Activated T-cell treated with anti-CD3 and anti-CD28 coated beads for 24 hours (primary cell): ENCODE measurements at places on chromosomes 4 and X.

DNA sequence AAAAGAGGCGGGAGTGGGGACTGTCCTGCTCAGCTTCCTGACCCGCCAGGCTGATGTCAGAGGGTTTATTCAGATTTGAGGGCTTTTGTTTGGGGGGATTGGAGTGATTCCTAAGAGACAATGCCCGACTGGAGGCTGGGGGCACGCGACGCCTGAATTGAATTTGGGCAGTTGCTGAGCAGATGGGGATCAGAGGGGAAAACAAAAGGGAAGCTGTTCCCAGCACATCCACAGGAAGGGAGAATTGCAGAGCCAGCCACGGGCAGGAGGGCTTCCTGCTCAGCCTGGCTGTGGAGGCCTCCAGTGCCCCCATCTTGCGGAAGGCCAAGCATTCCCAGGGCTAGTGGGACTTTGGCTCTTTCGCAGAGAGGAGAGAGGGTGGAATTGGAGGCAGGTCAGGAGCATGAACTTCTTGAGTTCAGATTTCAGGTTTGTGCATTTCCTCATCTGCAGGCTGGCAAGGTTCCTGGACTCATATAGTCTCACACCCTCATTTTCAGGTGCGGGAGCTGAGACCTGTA is 162.8 kb downstream of the NHS start:
- no peak for DNase-seq

- no peak for DNase-seq
Measured at GRCh38 chrX:26954029-26954428, 509.1 kb downstream of the PPP4R3C start.

- no peak for DNase-seq
Measured at GRCh38 chrX:129145385-129145784, 377.9 kb downstream of the SMARCA1 start.

DNA sequence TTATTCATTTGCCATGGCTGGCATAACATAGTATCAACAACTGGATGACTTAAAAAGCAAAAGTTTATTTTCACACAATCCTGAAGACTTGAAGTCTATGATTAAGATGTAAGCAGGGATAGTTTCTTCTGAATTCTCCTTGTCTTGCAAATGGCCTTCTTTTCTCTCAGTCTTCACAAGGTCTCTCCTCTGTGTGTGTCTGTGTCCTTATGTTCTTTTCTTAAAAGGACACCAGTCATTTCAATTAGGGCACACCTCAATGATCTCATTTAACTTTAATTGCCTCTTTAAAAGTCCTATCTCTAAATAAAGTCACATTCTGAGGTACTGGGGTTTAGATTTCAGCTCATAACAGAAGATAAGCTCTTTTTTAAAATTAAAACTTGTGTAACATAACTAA is 399.7 kb downstream of the PABPC4L start:
- no peak for DNase-seq

- no peak for DNase-seq
Measured at GRCh38 chrX:143648705-143649104, 12.8 kb upstream of the SLITRK4 start.

DNA sequence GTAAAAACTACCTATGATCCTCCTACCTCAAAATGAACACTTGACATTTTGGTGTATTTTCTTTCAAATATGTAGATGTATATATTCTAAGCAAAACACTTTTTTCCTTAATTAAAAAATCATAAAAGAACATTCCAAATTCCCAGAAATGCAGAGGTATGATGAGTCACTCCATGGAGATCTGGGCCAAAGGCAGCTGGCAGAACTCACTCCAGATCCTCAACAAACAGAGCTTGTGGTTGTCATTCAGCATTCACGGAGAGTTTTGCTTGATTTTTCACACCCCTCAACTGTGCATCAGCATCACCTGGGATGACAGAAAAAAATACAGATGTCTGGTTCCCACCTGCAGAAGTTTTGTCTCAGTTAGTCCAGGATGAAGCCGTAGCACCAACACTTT is 144.6 kb downstream of the KIT start:
- DNase-seq: no peak

GRCh38 chrX:125673758-125674157 is 354.1 kb downstream of the TEX13C start:
- DNase-seq: no peak

DNA sequence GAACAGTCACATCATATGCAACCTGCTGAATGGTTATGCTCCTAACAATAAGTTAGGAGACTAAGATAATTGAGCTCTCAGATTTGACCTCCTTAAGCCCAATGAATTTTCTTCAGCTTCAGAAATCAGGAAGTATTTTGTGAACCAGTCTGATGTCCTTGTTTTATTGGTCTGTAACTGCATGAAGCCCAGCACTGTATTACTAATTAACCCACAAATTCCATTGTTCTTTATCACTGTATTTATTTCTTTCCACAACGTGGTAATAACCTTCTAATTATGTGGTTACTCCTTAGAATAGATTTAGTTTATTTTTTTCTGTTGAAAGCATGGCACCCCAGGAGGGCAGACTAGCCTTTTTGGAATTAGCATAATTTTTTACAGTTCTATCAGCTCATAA is 3.9 kb upstream of the MFAP3L start:
- DNase-seq: no peak

- DNase-seq: no peak
Measured at GRCh38 chrX:120224388-120224787, 26.2 kb upstream of the ZBTB33 start.

DNA sequence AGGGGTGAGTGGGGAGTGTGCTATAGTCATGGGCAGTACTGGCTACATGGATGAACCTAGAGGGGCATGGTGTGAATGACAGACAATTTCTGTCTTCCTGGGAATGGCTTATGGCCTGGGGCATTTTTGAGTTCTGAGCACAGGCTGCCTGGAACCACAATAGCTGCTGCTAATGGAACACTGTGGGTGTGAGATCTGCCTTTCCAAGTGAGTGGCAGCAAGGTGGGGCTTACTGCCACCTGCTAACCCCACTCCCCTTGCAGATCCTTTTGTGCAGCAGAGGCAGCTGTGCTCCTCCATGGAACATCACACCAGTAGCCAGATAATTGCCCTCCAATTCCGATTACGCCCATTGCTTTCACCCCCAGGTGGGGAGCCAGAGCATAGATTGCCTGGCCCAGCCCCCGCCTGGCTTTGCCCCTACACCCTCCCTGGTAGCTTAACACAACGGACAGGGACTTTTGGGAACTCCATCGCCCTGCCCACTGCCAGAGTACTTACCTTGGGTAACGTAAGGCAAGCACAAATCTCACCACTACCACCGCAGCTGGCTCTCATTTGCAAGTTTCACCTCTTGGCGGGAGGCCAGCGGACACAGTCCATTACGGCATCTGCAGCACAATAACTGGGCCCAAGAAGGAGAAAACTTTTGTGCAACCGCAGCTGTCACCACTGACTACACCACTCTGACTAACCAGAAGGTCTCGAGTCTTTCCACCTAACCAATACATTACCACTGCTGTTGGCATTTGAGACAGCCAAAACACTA is 421.2 kb upstream of the NWD2 start:
- no peak for DNase-seq

GRCh38 chr4:187188118-187188517 is 464.5 kb upstream of the FAT1 start:
- DNase-seq: no peak
